Uterus (tissue), 4 donors: ENCODE measurements at places on chromosomes 4 and X. TPM values are rescaled to one million over a fixed set of nuclear protein-coding genes. Genes with fewer than 3 reads are reported as not detected.

DNA sequence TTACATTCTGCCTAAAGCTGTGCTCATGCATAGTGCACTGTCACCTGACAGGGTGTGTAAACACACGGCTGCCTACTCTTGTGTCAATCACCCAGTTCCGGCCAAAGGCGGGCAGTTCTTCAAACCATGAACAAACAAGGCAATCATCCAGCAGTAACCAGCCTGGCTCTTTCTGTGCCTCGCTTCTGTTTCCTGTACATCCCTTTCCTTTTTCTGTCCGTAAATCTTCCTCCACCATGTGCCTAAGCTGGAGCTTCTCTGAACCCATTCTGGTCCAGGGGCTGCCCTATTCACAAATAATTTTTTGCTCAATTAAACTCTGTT, 60.8 kb upstream of the CBR4 start:
- no peak overlapping the region for H3K4me3 ChIP-seq
- H3K36me3 ChIP-seq = no peaks in the 10 kb centered on the region
- no peak overlapping the region for H3K27ac ChIP-seq

GRCh38 chr4:19880206-19880605, 371.5 kb upstream of the SLIT2 start:
- H3K4me1 ChIP-seq = no peaks in the 10 kb centered on the region
- H3K36me3 ChIP-seq = no peaks in the 10 kb centered on the region
- no peak overlapping the region for H3K4me3 ChIP-seq
- no peak overlapping the region for H3K27ac ChIP-seq

DNA sequence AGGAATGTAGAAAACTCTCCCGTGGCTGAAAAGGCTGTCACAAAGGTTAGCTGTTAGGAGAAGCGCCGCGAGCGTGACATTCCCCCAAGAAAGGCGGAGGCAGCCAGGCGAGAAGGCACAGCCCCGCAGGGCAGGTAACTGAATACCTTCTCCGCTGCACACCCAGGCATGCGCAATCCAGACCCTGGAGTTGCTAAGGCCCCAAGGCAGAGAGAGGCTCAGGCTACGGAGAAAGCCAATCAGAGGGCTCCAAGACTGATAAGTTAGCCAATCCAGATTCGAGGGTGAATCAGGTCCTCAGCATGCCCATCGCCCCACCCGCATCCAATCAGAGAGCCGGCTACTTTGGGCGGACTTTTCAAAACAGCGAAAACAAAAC, 485 bp upstream of the CCNG2 start:
- H3K4me3 ChIP-seq = peak overlapping the region; percentile 91
- peak overlapping the region; percentile 94 for H3K27ac ChIP-seq
- peaks cover 5% of the 10 kb centered on the region for H3K4me1 ChIP-seq

DNA sequence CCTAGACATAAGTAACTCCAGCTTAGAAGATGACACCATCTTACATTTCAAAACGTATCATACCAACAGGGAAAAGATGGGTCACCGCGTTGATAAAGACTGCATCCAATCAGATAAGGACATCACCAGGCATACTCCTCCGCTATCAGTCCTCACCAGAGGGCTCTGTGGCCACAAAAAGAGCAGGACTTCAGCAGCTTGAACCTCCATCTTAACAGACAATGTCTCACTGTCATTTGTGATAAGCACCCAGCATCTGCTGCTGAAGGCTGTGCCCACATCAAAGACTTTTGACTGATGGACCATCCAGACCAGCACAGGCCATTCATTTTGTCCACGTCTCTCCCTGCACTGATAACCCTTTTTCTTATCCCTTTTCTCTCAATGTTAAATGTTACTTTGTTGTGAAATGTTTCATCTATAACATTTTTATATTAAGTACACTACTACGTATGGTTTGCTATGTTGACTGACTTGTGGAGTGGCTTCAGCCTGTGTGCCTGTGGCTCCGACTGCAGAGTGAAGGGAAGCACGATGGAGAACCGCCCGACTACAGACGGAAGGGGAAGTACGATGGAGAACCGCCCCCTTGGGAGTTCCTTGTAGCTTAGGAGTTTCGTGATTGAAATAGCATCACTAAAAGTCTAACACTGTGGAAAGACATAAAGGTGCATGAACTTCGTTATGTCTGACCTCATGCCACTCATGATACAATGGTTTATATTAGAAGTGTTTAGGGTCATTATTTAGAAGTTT, 595.4 kb upstream of the AGA start:
- H3K4me1 ChIP-seq = no peaks in the 10 kb centered on the region
- H3K4me3 ChIP-seq = no peak overlapping the region
- no peak for DNase-seq

GRCh38 chr4:140423106-140423505, 4.3 kb downstream of the CLGN start:
- H3K27me3 ChIP-seq = no peaks in the 10 kb centered on the region
- no peak for DNase-seq
- H3K4me3 ChIP-seq = no peak overlapping the region
- H3K36me3 ChIP-seq = no peaks in the 10 kb centered on the region

DNA sequence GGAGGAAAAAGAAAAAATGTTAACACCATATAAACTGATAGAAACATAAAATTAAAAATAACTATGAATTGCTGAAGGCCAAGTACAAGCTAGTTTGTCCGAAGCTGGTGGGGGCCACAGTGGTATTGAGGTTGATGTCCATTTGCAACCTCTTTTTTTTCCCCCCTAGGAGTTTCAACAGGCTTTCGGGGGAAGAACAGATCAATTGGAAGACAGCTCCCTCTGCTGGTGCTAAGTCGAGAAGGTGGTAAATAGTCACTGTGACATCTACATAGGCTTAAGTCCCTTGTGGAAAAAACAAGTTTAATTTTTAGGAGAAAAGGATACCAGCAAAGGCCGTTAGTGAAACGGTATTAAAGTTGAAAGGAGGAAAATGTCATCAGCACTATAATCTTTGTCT, 115.7 kb upstream of the ZXDA start:
- H3K36me3 ChIP-seq = no peaks in the 10 kb centered on the region
- H3K27me3 ChIP-seq = no peaks in the 10 kb centered on the region
- no peak overlapping the region for H3K4me3 ChIP-seq
- H3K27ac ChIP-seq = no peak overlapping the region
- H3K4me1 ChIP-seq = no peaks in the 10 kb centered on the region

DNA sequence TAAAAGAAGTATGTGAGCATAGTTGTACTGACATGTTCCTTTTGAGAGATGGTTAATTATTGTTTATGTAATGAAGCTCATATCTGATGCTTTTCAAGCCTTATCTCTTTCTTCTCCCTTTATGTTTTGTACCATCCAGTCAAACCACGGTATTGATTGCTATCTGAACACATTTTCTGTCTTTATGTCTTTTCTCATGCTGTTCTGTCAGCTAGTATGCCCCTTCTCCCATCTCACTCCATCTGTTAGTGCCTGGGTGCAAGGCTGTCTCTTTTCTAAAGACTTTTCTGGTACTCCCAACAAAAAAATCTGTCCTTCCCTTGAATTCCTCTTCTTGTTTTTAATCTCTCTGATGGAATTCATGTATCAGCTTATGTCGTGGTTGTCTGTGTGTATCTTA, 883.8 kb upstream of the IGFBP7 start:
- no peak for DNase-seq
- H3K36me3 ChIP-seq = no peaks in the 10 kb centered on the region
- no peaks in the 10 kb centered on the region for H3K27me3 ChIP-seq

- H3K36me3 ChIP-seq = no peaks in the 10 kb centered on the region
- peak overlapping the region; percentile 76 for H3K27ac ChIP-seq
- no peak for DNase-seq
- H3K27me3 ChIP-seq = no peaks in the 10 kb centered on the region
- H3K4me1 ChIP-seq = no peaks in the 10 kb centered on the region
- H3K4me3 ChIP-seq = peak overlapping the region; percentile 61
Observed at GRCh38 chrX:48695534-48695896, 1.0 kb upstream of the SUV39H1 start.

The SFRP2 gene
- 52.9 TPM for total RNA-seq

The TEC gene
- 2.9 TPM for total RNA-seq

The PPP4R3C gene
- not detected for total RNA-seq

The TMEM150C gene
- 3.1 TPM for total RNA-seq

The TCEAL6 gene
- total RNA-seq = not detected

The ARR3 gene
- total RNA-seq = not detected
